ENCODE measurements at places on chromosomes 13 and 19.

GRCh38 chr13:98613591-98613990 lies 36.7 kb upstream of the STK24 start:
- H3K4me1 ChIP-seq: no peaks in the 10 kb centered on the region
- H3K27me3 ChIP-seq: no peaks in the 10 kb centered on the region
- no peaks in the 10 kb centered on the region for H3K36me3 ChIP-seq
- H3K4me3 ChIP-seq: no peak overlapping the region

GRCh38 chr19:13825489-13826441 lies 30.5 kb downstream of the ZSWIM4 start:
- no peaks in the 10 kb centered on the region for H3K4me1 ChIP-seq
- H3K4me3 ChIP-seq: no peak overlapping the region
- no peak for DNase-seq
- no peak overlapping the region for H3K27ac ChIP-seq

- H3K4me1 ChIP-seq: peaks cover 8% of the 10 kb centered on the region
- no peak overlapping the region for H3K27ac ChIP-seq
- no peaks in the 10 kb centered on the region for H3K36me3 ChIP-seq
- no peak overlapping the region for H3K4me3 ChIP-seq
These were observed 51.0 kb upstream of the RCBTB2 start for GRCh38 chr13:48583859-48584311.

DNA sequence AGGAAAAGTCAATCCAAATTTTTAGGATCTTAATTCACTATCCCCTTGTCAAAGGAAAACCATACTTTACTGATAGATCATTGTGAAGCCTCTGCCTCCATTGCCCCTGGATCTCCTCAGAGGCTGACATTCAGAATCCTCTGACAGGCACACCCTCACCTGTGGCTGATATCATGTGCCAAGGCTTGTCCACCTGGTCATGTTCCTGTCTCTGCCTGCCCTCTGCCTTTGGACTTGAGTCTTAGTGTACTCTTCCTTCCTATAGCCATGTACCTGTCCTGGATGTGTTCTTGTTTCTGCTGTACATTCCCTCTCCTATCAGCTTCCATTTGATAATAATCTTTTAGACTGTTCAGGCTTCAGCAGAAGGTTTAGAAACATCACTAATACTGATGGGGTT lies 179.4 kb downstream of the TNFSF13B start:
- H3K4me3 ChIP-seq: no peak overlapping the region
- H3K36me3 ChIP-seq: no peaks in the 10 kb centered on the region
- H3K4me1 ChIP-seq: no peaks in the 10 kb centered on the region

All from trophoblast cell (in vitro differentiated cells and primary cell).